ENCODE measurements at places on chromosomes 3 and 15.

DNA sequence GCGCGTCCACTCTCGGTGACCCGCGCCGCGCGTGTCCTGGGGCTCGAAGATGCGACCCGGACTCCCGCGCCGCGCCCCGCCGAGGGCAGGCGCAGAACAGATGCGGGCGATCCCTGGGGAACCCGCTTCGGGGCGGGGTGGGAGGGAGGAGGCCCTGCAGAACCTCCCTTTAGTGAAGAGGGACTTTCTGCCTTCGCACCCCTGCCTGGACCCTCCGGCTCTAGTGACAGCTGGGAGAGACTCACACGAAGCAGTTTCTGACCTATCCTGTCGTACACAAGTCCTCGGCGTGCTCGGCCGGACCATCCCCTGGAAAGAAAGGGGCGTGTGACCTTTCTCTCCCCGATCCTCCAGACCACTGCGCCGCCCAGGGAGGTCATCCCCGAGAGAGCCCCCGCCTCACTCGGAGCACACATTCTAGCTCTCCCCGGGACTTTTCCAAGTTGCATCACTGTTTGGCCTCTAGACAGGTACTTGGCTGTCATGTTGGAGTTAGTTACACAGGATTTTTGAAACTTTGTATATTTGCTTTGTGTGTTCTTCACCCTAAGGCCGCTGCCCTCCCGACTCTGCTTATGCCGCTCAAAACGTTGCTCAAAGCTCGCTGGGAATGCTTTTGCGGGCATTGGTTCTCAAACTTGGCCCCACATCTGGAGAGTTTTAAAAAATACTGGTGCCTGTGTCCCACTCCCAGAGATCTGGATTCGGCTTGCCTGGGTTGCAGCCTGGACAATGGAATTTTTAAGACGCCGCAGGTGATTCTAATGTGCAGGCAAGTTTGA lies 582 bp downstream of the CGNL1 start:
- no peak for DNase-seq

- no peak for DNase-seq
Observed at GRCh38 chr3:23372285-23372684, 169.2 kb downstream of the UBE2E2 start.

DNA sequence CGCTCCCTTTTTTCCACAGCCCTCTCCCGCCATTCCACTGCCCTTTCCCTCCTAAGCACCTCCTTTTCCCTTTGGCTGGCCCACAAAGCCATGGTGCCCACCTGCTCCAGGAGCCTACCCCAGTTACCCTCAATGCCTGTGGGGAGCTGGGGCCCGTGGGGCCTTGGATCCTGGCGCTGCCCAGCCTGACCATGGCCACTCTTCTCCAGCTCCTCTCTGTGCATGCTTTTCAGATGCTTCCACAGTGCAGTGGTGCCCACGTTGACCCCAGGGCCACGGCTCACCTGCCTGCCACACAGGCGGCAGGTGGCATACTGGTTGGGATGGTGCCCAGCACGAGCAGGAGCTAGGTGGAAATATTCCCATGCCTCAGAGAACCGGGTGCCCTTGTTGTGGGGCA lies 1.5 kb downstream of the ZBED2 start:
- peak; percentile 30 for DNase-seq

DNA sequence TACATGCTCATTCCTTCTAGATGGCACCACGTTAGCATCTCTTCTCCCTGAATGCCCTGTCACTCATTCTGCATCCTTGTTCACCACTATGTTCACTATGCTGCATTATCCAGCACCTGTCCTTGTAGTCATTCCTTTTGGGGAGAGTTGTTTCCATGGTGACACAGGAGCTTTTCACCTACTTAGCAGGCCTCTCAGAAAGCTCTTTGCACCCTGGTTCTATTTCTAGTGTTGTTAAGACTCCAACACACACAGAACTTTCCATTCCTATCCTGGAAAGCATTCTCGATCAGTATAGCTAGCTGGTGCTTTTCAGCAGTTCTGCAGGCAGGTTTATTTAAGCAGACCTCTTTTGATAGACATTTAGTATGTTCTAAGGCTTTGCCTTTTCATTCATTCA lies 6.7 kb upstream of the RPL14 start:
- no peak for DNase-seq

DNA sequence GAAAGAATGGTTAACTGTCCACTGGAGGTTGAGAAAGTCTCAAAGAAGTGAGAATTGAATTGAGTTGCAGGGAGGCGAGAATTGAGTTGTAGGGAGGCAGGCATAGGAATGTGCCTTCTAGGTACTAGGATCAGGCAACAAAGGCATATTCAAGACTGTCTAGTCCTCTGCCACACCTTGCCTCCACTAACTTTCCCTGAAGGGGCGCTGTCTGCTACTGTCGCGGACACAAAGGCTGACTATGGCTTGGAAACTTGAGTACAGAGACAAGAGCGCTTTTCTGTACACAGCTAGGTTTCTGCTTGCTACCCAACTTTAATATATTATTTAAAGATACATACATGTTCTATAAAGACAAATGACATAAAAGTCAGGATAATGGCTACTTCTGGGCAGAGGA lies 10.4 kb upstream of the FBXL22 start:
- no peak for DNase-seq

GRCh38 chr3:180321534-180321933 lies 280.4 kb upstream of the TTC14 start:
- DNase-seq, result no peak

GRCh38 chr3:30673425-30674341 lies 67.3 kb downstream of the TGFBR2 start:
- DNase-seq, result no peak

DNA sequence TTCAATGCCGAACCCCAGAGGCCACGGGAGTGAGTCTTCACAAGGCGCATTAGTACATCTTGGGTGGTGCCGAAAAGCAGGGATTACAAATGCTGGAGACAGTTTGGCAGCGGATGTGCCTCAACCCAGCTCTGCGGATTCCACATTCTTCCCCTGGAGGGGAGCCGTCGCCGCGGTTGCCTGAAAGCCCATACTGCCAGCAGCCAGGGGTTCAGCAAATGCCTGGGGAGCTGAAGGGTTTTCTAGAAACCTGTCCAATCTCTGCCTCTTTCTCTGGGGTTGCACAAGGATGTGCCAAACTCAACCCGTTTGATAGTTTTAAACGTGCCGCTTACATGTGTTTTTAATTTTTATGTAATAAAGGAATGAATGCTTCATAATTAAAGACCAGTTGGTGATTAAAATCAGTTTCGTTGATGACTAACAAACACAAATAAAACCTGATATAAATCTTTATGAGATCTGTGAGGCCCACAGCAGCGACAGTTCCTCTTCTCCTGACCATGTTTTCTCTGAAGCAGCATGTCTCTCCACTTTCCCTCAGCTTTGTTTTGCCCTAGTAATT lies 74.6 kb upstream of the LEKR1 start:
- no peak for DNase-seq

GRCh38 chr3:58269356-58269755 lies 31.8 kb downstream of the ABHD6 start:
- DNase-seq, result no peak

DNA sequence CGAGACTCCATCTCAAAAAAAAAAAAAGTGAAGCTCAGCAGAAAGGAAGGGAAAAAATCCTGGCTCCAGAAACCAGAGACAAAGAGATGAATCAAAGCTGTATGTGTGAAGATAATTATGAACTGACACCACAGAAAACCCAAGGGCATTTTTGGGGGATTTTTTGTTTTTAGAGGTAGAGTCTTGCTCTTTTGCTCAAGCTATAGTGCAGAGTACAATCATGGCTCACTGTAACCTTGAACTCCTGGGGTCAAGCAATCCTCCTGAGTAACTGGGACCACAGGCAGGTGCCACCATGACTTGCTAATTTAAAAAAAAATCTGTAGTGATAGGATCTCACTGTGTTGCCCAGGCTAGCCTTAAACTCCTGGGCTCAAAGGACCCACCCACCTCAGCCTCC lies 22.8 kb downstream of the HCLS1 start:
- no peak for DNase-seq

GRCh38 chr3:20104167-20104661 lies 64.0 kb downstream of the KAT2B start:
- peak; percentile 49 for DNase-seq

- DNase-seq, result no peak
Observed at GRCh38 chr3:43086460-43087165, 19.3 kb downstream of the POMGNT2 start.

DNA sequence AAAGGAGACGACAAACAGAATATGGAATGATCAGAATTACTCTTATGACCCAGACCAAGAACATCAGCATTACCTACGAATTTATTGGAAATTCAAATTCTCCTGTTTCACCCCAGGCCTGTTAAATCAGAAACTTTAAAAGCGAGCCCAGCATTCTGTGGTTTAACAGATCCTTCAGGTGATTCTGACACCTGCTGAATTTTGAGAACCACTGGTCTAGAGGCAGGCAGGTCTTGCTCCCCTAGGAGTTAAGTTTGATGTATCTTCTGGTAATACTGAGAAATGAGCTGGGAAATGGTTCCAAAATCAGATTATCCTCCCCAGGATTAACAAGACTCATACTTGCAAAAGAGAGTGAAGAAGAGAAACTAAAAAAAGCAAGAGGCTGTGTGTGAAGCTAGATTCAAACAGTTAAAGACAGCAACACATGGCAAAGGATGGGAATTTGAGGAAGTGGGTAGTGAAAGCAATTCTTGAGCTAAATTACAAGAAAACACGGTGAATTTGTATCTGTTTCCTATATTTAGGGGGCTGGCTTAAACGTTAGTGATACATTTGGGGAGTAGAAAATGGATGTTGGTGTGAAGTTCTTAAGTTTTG lies 66.0 kb downstream of the FLNB start:
- DNase-seq, result no peak

DNA sequence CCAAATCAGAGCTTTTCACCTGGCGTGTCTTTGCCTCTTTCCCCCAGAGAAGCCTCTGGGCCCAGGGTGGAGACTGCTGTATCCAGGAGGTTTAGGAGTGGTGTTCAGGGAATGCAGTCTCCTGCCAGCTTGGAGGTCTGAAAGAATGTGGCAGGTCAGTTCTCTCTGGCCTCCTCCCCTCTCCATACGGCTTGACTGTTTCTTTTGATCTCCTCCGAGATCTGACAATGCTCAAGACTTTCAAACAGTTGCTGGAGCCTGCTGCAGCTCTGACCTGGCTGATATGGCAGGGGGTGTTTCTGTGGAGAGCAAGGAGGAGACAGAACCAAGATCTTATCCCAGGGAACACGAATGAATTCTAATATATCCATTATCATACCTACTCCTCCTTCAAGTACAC lies 24.7 kb upstream of the TM4SF4 start:
- no peak for DNase-seq

- no peak for DNase-seq
Observed at GRCh38 chr3:31234145-31234544, 298.6 kb upstream of the STT3B start.

DNA sequence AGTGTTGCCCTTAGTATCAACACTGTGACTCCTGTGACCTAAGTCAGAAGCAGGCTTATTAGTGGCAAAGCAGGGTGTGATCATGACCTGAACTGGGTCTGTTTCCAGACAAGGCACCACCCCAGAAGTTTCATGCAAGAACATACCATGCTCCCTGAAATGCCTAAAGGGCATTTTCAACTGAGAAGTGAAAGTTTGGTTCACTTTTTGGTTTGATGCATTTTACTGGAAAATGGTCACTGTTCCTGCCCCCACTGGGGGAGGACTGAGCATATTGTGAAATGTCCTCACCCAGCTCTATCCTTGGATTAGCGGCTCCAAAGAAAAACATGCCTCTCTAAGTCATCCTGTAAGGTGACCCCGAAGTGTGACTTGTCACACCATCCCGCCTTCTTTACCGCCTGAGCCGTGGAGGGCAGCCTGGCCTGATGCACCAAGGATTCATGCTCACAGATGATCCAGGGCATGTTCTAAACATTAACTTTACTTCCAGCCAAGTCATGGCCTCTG lies 3.1 kb upstream of the FAM240A start:
- no peak for DNase-seq

DNA sequence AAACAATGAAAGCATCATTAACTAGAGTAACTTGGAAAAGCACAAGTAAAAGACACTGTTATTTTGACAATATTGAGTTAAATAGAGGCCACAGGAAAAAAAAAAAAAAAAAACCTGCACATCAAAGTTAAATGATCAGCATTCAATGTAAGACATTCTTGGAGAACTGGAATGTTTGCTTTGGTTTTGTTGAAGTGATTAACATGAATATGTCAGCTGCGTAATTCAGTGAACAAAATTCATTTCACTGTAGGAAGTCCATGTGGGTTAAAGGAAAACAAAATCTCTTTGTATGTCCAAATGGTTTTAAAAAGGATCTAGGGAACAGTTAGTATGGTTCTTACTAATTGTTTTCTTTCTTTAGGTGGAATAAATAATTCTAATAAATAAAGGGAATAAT lies 252.8 kb upstream of the CNTN6 start:
- DNase-seq, result no peak

GRCh38 chr3:123157598-123158287 lies 44.0 kb upstream of the SEC22A start:
- DNase-seq, result no peak

- DNase-seq, result no peak
Observed at GRCh38 chr3:128077202-128077624, 25.0 kb downstream of the SEC61A1 start.

DNA sequence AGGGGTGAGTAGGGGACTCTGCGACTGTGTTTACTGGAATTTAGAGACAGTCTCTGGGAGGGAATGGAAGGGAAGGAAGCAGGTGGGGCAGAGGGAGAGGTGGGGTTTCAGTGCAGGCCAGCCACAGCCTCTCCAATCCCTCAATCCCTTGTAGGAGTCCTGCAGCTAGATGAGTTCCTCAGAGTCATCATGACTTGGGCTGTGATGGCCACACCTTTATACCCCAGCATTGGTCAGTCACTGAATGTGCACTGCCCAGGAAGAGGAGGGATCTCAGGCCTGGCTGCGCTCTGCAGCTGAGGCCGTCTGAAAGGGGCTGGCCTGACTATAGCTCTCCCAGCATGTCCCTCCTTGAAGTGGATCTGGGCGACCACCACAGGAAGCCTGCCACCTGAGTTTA lies 67.3 kb upstream of the GLCE start:
- no peak for DNase-seq

GRCh38 chr3:155412904-155413303 lies 119.4 kb upstream of the STRIT1 start:
- no peak for DNase-seq

All from stimulated activated naive CD8-positive, alpha-beta T cell treated with anti-CD3 and anti-CD28 coated beads, Interleukin-15, amount 100 ng/mL, for 72 hours (primary cell).